Activated T-cell treated with anti-CD3 and anti-CD28 coated beads for 24 hours (primary cell): ENCODE measurements at places on chromosomes 2 and 18.

GRCh38 chr2:105786231-105787230 is 41.8 kb downstream of the NCK2 start:
- no peak for DNase-seq

GRCh38 chr2:189454009-189454408 is 12.7 kb downstream of the WDR75 start:
- no peak for DNase-seq

DNA sequence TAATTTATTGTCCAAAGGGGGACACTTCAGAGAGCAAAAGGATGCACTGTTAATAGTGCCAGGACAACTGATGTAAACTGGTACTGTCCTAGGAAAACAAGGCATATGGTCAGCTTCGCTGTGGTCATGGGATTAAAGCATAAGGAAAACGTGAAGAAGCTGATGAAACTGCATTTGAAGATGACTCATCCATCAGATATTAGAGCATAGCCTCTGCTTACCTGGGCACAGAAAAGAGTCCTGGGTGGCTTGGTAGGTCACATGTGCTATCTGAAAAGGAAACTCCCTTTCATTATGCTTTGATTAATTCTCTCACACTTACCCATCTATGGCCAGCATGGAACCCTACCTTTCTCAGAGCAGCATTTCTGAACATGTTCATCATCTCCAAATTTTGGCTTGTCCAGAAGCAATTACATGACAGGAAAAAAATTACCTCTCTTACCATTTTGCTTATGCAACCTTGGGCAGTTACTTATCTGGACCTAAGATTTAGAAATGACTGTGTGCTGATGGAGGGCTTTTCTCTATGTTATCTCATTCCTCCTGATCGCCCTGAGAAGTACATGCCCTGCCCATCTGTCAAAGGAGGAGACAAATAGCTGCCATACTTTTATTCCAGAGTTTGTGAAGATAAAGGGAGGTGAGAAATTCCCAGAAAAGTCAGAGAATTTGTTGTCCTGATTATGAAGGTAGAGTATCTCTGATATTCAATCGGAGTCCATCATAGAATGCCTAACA is 275.3 kb upstream of the SLC14A2 start:
- DNase-seq: no peak

DNA sequence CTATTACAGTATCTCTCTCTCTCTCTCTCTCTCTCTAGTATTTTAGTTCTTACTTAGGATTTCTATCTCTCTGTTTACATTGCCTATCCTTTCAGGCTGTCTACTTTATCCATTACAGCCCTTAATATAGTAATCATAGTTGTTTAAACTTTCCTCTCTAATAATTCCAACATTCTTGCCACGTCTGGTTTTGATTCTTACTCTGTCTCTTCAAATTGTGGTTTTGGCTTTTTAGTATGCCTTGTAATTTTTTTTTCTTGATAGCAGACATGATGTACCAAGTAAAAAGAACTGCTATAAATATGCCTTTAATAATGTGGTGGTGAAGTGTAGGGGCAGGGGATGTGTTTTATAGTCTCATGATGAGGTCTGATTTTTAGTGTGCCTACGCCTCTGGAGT is 1809.5 kb upstream of the CELF4 start:
- DNase-seq: no peak

- no peak for DNase-seq
Observed at GRCh38 chr2:163351143-163351542, 384.7 kb downstream of the FIGN start.

DNA sequence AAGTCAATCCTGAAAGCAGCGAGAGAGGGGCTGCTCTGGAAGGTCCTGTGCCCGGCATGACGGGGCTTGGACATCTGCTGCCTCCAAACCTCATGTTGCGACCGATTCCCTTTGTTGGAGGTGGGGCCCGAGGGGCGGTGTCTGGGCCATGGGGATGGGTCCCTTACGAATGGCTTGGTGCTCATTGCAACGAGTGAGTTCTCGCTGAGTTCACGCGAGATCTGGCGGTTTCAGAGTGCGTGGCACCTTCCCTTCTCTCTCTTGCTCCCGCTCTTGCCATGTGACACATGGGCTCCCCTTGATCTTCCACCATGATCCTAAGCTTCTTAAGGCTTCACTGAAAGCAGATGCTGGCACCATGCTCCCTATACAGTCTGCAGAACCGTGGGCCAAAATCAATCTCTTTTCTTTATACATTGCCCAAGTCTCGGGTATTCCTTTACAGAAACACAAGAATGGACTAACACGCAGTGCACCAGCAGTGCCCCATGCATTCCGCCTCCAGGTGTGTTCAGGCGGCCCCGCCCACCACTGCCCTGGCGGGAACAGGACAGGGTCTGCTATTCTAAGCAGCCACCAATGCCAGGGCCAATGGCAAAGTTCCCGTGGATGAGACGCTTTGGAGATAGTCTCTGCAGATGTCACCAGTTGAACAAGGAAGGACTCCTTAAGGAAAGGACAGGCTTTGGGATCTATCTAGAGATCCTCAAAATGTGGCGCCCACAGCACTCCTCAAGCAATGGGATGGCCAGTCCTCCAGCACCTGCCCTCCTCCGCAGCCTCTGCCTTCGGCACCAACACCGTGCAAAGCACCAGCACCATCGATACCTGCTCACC is 63.4 kb downstream of the ZNF516 start:
- DNase-seq: no peak

DNA sequence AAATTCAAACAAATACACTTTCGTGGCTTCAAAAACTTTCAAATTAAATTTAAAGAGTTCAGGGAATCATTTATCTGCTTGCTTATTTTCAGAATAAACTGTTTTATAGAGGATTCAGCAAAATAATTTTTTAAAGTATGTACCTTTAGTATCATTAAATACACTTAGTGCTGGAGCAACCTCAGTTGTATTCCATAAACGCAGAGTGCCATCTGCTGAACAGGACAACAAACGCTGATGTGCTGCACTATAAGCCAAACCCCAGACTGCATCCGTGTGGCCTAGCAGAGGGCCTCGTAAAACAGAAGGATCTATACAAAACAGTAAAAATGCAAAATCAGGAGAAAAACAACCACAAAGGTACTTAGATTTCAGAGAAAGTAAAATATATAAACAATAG is 108.6 kb downstream of the STRN start:
- DNase-seq: no peak

- no peak for DNase-seq
Observed at GRCh38 chr18:22346401-22346952, 71.2 kb downstream of the CTAGE1 start.

DNA sequence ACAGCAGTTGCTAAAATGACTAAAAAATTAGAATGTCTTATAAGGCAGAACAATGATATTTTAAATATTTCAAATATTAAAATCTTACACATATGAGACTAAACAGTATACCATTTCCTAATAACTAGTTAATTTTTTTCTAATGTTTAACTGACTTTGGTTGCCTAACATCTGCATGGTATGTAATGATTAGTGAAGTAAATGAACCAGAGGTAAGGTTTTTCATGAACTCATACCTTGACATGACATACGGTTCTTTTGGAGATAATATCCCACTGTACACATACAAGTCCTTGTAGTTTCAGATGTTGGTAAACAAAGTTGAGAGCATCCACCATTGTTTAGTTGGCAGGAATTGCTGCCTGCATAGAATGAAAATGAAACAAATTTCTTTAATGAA is 1360.2 kb downstream of the LRP1B start:
- no peak for DNase-seq

GRCh38 chr18:73908323-73908722 is 239.3 kb downstream of the FBXO15 start:
- DNase-seq: no peak

- DNase-seq: no peak
Observed at GRCh38 chr2:27811768-27812167, 40.2 kb downstream of the MRPL33 start.

- DNase-seq: no peak
Observed at GRCh38 chr2:10414591-10414990, 33.5 kb downstream of the ODC1 start.

GRCh38 chr2:12469141-12469561 is 247.6 kb upstream of the TRIB2 start:
- no peak for DNase-seq

DNA sequence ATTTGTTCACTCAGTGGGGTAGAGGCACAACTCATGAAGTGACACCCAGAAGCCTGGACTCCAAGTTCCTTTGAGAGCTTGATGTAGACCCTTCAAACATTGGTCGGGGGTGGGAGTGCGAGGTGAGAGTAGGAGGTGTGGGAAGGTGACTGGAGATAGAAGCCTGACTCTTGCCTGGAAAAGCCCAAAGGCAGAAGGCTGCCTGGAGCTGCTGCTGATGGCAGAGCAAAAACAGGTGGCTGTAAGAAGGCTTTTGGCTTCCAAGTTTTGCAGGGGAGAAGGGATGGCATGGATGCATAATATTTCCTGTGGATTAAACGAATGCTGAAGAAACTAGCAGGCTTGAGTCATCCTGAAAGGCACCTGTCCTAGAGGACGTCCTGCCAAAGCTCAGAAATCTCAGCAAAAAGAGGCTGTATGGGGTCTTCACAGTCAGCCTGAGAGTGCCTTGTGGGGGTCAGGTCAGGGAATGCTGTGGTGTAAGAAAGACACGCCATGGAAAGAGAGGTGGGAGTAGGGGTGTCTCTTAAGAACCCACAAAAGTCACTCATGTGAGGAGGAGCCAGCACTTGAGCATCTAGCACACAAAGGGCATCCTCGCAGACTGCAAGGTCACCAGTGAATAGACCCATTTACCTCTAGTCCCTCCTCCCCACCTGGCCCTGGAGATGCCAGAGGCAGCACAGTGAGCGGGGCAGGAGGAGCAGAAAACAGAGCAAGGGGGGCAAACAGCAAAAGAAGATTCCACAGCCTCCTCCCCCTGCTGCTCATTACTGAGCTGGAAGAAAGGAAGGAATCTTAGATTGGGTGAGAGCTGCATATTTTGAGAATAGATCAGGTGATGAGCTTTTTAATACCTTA is 37.5 kb downstream of the FASTKD2 start:
- DNase-seq: no peak

DNA sequence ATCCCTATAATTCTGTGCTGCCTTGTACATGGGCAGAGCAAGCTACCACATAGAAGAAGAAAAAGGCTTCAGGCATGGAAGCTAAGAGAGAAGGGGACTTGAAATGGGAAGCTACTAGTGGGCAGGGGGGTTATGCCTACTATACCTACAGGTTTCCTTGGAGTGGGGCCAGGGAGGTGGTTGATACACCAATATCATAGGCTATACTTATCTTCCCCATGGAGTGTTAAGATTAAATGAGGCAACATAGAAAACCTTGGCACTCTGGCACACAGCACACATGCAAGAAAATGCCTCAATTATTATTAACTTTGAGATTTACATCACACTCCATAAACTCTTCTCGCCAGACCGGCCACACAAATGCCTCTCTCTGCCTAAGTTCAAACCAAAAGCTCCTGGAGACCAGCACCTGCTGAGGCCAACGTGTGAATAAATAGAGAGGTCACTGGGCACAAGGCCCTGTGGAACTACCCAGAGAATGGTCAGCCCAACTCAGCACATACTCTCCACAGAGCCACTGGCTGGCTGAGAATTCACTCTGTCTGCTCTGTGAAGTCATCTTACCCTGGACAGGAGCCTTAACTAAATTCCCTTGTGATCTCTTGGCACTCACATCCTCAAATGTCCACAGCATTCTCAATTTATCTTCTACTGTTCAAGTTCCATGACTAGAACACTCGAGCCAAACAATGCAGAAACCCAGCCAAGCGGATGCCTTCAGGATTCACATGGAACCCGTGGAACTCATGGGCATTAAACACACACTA is 498.7 kb downstream of the BCL11A start:
- DNase-seq: no peak

- no peak for DNase-seq
Observed at GRCh38 chr2:41698678-41699422, 349.0 kb upstream of the PKDCC start.

- DNase-seq: no peak
Observed at GRCh38 chr18:78979730-78980278, at the start of gene SALL3. TSS of gene SALL3 (plus strand) at chr18:78979818. CDS start at chr18:78980275, 457 bp downstream.

GRCh38 chr2:63735263-63735662 is 106.4 kb upstream of the UGP2 start:
- no peak for DNase-seq

GRCh38 chr2:191907545-191907944 is 60.7 kb upstream of the CAVIN2 start:
- DNase-seq: no peak

DNA sequence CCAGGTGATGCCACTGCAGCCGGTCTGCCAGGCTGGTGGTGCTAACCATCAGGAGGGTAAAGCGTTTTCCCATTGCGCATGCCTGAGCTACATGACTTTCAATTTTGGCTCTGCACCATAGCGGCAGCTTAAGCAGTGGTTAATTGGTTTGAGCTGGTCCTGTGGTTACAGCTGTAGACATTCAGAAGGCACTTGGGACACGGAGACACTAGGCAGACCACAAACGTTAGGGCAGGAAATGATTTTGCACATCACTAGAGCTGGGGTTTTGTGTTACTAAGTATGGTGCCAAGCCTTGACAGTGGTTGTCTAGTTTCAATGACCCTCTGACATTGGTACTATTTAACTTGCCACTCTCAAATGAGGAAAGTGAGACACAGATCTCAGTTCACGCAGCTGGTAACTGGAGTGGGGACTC is 28.9 kb upstream of the CNOT11 start:
- peak; percentile 21 for DNase-seq

DNA sequence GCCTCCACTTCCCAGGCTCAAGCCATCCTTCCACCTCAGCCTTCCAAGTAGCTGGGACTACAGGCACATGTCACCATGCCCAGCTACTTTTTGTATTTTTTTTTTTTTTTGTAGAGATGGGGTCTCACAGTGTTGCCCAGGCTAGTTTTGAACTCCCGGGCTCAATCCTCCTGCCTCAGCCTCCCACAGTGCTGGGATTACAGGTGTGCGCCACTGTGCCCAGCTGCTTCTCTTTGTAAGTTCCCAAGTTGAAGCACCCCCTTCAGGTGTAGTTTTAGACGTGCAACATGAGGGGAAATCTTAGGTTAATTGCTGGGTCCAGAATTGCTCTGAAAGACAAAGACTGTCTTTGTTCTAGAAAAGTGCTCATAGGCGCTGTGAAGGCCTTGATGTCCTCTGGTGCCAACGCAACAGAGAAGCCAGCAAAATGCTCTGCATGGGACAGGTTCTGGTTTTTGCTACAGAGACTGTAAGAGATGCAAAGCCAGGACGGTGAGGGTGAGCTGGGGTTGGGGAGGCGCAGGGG is 46.6 kb downstream of the RRM2 start:
- no peak for DNase-seq

- DNase-seq: no peak
Observed at GRCh38 chr18:45398448-45398847, 216.8 kb upstream of the SLC14A2 start.

GRCh38 chr2:74250189-74250631 is 51.8 kb downstream of the MTHFD2 start:
- peak; percentile 26 for DNase-seq

GRCh38 chr2:44537264-44537663 is 175.5 kb downstream of the CAMKMT start:
- DNase-seq: no peak

- no peak for DNase-seq
Observed at GRCh38 chr2:112784199-112785189, at the start of gene IL1A. TSS of gene IL1A (minus strand) at chr2:112784493. CDS start at chr2:112783770, 723 bp downstream.

GRCh38 chr2:236545248-236545658 is 24.4 kb upstream of the ACKR3 start:
- no peak for DNase-seq

- no peak for DNase-seq
Observed at GRCh38 chr2:37561615-37562569, 109.5 kb downstream of the CDC42EP3 start.

GRCh38 chr2:43941966-43942365 is 53.8 kb downstream of the LRPPRC start:
- DNase-seq: no peak
